ENCODE measurements at places on chromosomes 2 and 18. TPM values are rescaled to one million over a fixed set of nuclear protein-coding genes. Genes with fewer than 3 reads are reported as not detected.

The BOK gene
- total RNA-seq, result 37.4 TPM

The ST8SIA3 gene
- 2.3 TPM for total RNA-seq

The SGPP2 gene
- total RNA-seq, result 0.11 TPM

The GPR155 gene
- 1.0 TPM for total RNA-seq

The CCDC85A gene
- 0.22 TPM for total RNA-seq

The SKOR2 gene
- total RNA-seq, result 0.34 TPM

The KIF1A gene
- 279 TPM for total RNA-seq

The C1GALT1C1L gene
- 0.46 TPM for total RNA-seq

The CYP27A1 gene
- 9.3 TPM for total RNA-seq

GRCh38 chr2:70753902-70754301 lies 14.1 kb downstream of the ADD2 start:
- H3K27ac ChIP-seq, result no peak overlapping the region
- peaks cover 2% of the 10 kb centered on the region for H3K36me3 ChIP-seq
- H3K27me3 ChIP-seq, result no peaks in the 10 kb centered on the region
- no peak overlapping the region for H3K4me3 ChIP-seq

GRCh38 chr18:42635378-42636048 lies 480.0 kb downstream of the RIT2 start:
- H3K36me3 ChIP-seq, result no peaks in the 10 kb centered on the region
- H3K4me3 ChIP-seq, result no peak overlapping the region
- no peak overlapping the region for H3K27ac ChIP-seq
- peaks cover 26% of the 10 kb centered on the region for H3K4me1 ChIP-seq

GRCh38 chr2:166436189-166436588 lies 57.9 kb downstream of the SCN7A start:
- peaks cover 15% of the 10 kb centered on the region for H3K36me3 ChIP-seq
- DNase-seq, result no peak
- peak overlapping the region; percentile 26 for H3K27ac ChIP-seq
- no peaks in the 10 kb centered on the region for H3K27me3 ChIP-seq
- H3K4me3 ChIP-seq, result peak overlapping the region; percentile 7

GRCh38 chr2:134361648-134362047 lies 107.8 kb downstream of the MGAT5 start:
- H3K4me3 ChIP-seq, result no peak overlapping the region
- peaks cover 7% of the 10 kb centered on the region for H3K4me1 ChIP-seq
- no peak for DNase-seq
- H3K36me3 ChIP-seq, result peaks cover 7% of the 10 kb centered on the region

DNA sequence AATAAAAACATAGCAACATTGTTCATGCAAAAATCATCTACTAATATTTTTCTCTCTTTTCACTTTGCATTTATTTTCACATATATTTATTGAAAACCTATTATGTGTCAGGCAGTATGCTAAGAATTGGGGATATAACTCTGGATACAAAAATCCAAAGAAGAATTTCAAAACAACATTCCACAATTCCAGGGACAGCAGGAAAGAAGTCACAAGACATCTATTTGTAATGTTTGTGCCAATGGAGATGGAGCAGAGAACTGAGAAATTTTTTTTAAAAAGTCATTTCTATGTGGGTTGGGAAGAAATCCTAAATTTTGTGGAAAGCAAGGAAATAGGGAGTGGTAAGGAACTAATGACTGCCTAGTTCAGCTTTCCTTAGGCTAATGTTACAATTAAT lies 128.6 kb upstream of the TLK1 start:
- H3K27ac ChIP-seq, result 0 out of 2 replicates have a peak overlapping the region, but pooled peaks have one; percentile 54
- H3K36me3 ChIP-seq, result no peaks in the 10 kb centered on the region
- no peak for DNase-seq

- no peaks in the 10 kb centered on the region for H3K36me3 ChIP-seq
- DNase-seq, result no peak
- no peak overlapping the region for H3K4me3 ChIP-seq
- H3K27ac ChIP-seq, result no peak overlapping the region
- H3K4me1 ChIP-seq, result peaks cover 6% of the 10 kb centered on the region
- peaks cover 30% of the 10 kb centered on the region for H3K27me3 ChIP-seq
These were observed 16.5 kb downstream of the DOK1 start for GRCh38 chr2:74571058-74571457.

DNA sequence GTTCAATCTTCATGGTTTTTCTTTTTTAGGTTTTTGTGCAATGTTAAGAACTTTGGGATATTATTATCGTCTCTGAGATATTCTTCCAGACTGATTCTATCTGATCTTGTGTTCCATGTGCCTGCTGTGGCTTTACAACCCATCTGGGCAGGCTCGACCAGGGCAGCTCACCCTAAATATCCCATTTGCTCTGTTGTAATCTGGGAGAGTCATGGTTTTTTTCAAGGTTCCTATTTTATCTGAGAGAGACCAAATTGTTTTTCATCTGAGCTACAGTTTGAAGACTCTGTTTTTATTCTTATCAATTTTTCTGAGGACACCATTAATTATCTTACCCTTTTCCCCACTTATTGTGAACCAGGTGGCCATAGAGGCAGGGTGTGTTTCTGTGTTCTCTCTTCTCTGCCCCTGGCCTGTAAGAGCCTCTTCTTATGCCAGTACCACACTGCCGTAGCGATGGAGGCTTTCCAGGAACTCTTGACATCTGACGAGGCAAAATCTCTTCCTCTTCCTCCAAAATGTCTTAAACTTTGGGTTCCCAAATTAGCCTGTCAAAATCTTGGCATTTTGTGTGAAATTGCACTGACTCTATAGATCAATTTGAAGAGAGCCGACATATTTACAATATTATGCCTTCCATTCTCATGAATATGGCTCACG lies 3.1 kb downstream of the SP140L start:
- no peak for DNase-seq
- H3K27me3 ChIP-seq, result no peaks in the 10 kb centered on the region
- no peak overlapping the region for H3K27ac ChIP-seq
- no peak overlapping the region for H3K4me3 ChIP-seq

DNA sequence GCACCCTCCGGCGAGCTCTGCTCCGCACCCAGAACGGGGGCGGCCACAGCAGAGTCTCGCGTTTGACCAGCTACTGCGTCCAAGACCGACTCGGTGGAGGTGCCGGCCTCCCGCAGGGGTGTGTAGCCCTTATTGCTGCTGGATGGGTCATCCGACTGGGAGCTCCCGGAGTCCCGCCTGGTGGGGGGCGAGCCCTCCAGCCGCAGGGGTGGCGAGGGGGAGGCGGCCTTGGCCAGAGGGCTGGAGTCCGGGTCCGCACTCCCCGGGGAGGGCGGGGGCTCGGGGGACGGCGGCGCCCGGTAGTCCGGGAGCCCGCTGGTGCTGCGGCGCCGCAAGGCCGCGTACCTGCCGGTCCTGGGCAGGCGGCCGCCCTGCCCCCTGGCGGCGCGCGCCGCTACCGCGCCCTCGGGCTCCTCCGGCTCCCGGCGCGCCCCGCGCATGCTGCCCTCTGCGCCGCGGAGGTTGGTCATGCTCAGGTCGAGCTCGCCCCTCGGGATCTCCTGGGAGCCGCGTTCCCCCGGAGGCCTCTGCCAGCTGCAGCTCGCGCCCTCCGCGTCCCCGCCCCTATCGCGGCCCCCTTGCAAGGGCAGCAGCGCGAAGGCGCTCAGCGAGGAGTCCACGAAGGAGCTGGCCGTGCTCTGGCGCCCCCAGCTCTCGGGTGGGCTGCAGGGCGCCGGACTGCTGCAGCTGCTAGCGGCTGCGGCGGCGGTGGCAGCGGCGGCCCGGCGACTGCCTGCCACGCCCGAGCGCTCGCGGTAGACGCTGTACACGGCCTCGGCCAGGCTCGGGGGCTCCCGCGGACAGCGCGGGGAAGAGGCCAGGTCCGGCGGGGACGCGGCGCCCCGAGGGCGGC lies 4.8 kb downstream of the TMEM200C start:
- H3K27me3 ChIP-seq, result peaks cover 38% of the 10 kb centered on the region
- peaks cover 31% of the 10 kb centered on the region for H3K4me1 ChIP-seq
- peak; percentile 70 for DNase-seq
- peak overlapping the region; percentile 74 for H3K4me3 ChIP-seq
- H3K36me3 ChIP-seq, result no peaks in the 10 kb centered on the region

DNA sequence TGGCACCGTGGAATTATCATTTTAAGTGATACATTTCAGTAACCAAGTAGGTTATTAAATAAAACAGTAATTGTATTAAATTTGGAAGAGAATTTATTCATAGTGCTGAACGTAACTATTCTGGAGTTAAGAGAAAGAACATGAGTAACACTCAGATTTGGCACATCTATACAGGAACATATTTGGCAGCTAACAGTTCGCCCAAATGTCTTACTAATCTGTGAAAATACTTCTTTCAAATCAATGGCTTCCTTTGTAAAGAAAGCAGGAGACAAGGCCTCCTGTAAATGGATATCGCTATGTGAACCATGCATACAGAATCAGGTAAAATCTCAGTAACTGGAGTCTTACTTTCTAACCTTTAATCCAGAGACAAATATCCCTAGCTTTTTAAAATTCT lies 64.4 kb downstream of the ZNF516 start:
- peaks cover 9% of the 10 kb centered on the region for H3K36me3 ChIP-seq
- H3K27me3 ChIP-seq, result no peaks in the 10 kb centered on the region

GRCh38 chr2:121902171-121902591 lies 146.7 kb downstream of the TSN start:
- H3K4me3 ChIP-seq, result no peak overlapping the region
- no peak overlapping the region for H3K27ac ChIP-seq
- H3K27me3 ChIP-seq, result peaks cover 3% of the 10 kb centered on the region
- H3K36me3 ChIP-seq, result no peaks in the 10 kb centered on the region

DNA sequence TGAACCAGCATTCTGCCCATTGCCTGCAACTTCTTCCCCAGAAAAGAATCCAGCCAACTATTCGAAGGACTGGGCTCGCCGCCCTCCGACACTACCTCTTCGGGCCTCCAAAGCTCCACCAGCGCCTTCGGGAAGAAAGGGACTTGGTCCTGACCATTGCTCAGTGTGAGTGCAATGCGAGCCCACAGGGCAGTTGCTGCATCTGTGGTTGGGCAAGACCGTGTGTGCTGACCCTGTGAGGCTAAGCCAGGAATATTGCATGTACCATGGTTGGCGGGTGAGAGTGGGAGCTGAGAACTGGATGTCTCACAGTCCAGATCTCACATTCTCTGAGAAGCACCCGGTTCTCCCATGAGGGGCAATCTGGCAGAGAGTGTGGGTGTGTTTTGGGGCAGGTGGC lies 16.5 kb downstream of the ELMOD3 start:
- no peaks in the 10 kb centered on the region for H3K4me1 ChIP-seq
- no peaks in the 10 kb centered on the region for H3K27me3 ChIP-seq
- peaks cover 8% of the 10 kb centered on the region for H3K36me3 ChIP-seq
- DNase-seq, result no peak
- no peak overlapping the region for H3K4me3 ChIP-seq
- no peak overlapping the region for H3K27ac ChIP-seq

- no peak overlapping the region for H3K4me3 ChIP-seq
- DNase-seq, result no peak
- no peak overlapping the region for H3K27ac ChIP-seq
- no peaks in the 10 kb centered on the region for H3K27me3 ChIP-seq
- H3K4me1 ChIP-seq, result no peaks in the 10 kb centered on the region
- no peaks in the 10 kb centered on the region for H3K36me3 ChIP-seq
These were observed 72.1 kb downstream of the COL3A1 start for GRCh38 chr2:189046320-189046719.

- no peak overlapping the region for H3K4me3 ChIP-seq
- no peaks in the 10 kb centered on the region for H3K27me3 ChIP-seq
- no peak overlapping the region for H3K27ac ChIP-seq
- H3K36me3 ChIP-seq, result no peaks in the 10 kb centered on the region
- H3K4me1 ChIP-seq, result peaks cover 7% of the 10 kb centered on the region
- no peak for DNase-seq
These were observed 94.0 kb downstream of the MCFD2 start for GRCh38 chr2:46821600-46821999.

- H3K4me3 ChIP-seq, result no peak overlapping the region
- no peaks in the 10 kb centered on the region for H3K36me3 ChIP-seq
- DNase-seq, result peak; percentile 10
- no peaks in the 10 kb centered on the region for H3K27me3 ChIP-seq
- H3K4me1 ChIP-seq, result no peaks in the 10 kb centered on the region
- no peak overlapping the region for H3K27ac ChIP-seq
These were observed 15.3 kb downstream of the CROCC2 start for GRCh38 chr2:240921311-240921994.

GRCh38 chr2:21330786-21331391 lies 207.1 kb downstream of the TDRD15 start:
- H3K27me3 ChIP-seq, result peaks cover 7% of the 10 kb centered on the region
- H3K4me3 ChIP-seq, result no peak overlapping the region
- no peak overlapping the region for H3K27ac ChIP-seq
- peaks cover 14% of the 10 kb centered on the region for H3K4me1 ChIP-seq

- H3K4me3 ChIP-seq, result no peak overlapping the region
- H3K27ac ChIP-seq, result no peak overlapping the region
- H3K36me3 ChIP-seq, result no peaks in the 10 kb centered on the region
- no peak for DNase-seq
- H3K27me3 ChIP-seq, result no peaks in the 10 kb centered on the region
These were observed 75.0 kb downstream of the NRP2 start for GRCh38 chr2:205757271-205757670.

DNA sequence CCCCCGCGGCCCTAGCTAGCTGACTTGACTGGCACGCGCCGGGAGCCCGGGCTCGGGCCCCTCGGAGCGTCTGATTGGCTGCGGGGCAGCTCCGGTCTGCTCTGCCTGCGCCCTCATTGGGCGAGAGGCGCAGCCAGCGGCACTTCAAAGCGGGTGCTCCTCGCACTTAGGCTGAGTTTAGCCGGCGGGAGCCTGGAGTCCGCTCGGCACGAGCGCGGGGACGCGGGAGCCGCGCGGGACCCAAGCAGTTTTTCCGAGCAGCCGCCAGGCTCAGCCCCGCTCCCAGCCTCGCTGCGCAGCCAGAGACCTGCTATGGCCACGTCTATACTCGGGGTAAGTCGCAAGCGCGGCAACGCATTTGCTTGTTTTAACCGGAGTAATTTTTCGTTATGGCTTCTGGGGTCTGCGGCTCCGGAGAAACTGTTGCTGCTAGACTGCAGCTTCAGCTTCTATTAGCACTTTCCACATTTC lies at the start of gene SP9:
Gene SP9 (plus strand): TSS at position 174 of the 471 bp plus-strand sequence. CDS start 139 bp downstream, at position 313.
- peak within 1 kb of the TSS; percentile 65 for H3K4me3 ChIP-seq
- H3K4me1 ChIP-seq, result peaks cover 68% of the 10 kb centered on the region
- H3K27ac ChIP-seq, result no peak within 1 kb of the TSS
- peaks cover 99% of the 10 kb centered on the region for H3K27me3 ChIP-seq

DNA sequence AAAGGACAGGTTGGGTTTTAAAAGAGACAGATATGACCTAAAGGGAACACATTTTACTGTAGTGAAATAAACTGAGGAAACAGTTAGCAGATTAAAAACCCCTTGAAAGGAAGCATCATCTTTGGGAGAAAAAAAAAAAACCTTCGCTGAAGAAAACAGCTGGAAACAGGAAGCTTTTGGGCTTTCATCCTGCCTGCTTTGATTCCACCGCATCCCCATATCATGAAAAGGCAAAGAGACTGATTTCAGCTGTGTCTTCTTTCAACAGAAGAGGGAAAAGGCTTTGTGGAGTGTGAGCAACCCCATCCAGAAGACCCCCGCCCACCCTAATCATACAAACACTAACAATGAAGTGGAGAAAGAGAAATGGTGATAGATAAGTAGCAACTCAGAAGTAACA lies 86.4 kb downstream of the TCF4 start:
- DNase-seq, result no peak
- no peaks in the 10 kb centered on the region for H3K36me3 ChIP-seq
- no peaks in the 10 kb centered on the region for H3K27me3 ChIP-seq
- H3K4me3 ChIP-seq, result peak overlapping the region; percentile 33
- peaks cover 81% of the 10 kb centered on the region for H3K4me1 ChIP-seq
